NCI-H524 (cell line): ENCODE measurements at places on chromosomes 4 and X.

DNA sequence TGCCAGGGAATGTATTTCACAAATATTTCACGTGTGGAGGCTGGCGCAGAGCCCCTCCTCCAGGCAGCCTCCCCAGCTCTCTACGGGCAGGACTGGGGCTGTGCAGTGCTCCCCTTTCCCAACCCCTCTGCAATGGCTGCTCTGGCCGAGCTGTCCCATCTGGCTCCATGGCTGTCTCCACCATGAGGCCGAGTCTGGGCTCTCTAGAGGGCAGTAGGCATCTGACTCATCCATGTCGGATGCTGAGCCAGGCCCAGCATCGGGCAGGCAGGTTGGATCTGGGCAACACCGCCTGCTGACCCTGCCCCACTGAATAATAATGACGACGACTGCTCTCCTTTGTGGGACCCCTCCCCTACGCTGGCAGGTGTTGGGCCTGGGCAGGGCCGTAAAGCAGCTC lies 11.0 kb upstream of the SH3TC1 start:
- peak; percentile 56 for DNase-seq

GRCh38 chr4:175560604-175561003 lies 251.5 kb downstream of the GPM6A start:
- no peak for DNase-seq

GRCh38 chr4:140152751-140153418 lies 1.1 kb downstream of the MAML3 start:
- peak; percentile 33 for DNase-seq

DNA sequence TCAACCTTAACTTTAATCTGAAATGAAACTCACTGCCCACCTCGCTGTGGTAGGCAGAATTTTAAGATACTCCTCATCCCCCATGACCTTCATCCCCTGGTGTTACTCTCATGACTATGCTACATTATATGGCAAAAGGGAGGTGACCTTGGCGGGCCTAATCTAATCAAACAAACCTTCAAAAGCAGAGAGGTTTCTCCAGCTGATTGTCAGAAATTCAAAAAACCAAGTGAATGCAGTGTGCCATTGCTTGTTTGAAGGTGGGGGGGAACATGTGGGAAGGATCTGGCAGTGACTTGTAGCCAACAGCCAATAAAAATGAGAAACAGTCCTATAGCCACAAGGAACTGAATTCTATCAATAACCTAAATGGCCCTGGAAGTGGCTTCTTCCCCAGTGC lies 48.5 kb downstream of the KLHL8 start:
- no peak for DNase-seq

DNA sequence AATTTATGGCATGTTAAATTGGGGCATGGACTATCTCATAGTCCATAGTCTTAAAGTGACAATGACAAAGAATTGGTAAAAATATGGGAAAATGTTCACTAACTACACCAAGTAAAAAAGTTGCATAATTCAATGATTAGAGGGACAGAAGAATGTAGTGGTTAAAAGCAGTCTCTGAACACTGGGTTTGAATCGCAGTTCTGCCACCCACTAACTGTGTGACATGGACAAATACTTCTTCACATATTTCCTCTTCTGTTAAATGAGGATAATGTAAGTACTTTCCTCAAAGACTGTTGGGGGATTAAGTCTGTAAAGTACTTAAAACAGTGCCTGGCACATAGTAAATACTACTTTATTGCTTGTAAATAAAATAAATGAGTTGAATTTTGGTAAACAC lies 15.3 kb downstream of the COQ2 start:
- no peak for DNase-seq

GRCh38 chr4:21815651-21816377 lies 132.8 kb downstream of the KCNIP4 start:
- no peak for DNase-seq

- DNase-seq = no peak
These were observed 45.3 kb upstream of the CDKN2AIP start for GRCh38 chr4:183399126-183399522.

DNA sequence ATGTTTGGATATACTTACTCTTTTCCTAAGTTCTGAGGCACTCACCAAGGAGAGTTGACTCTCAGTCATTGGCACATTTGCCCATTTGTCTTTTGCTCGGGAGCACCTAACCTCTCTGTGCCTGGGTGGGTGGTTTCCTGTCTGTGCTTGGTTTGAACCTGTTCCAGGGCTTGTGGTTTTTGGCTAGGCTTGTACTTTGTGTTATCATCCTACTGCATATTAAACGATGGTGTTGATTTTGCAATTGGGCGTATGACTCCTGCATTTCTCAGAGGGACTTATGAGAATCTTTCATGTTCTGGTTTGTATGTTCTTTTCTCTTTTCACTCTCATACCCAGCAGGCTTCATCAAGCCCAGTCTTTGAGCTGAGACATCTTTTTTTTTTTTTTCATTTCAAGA lies 161.7 kb downstream of the BTC start:
- no peak for DNase-seq

DNA sequence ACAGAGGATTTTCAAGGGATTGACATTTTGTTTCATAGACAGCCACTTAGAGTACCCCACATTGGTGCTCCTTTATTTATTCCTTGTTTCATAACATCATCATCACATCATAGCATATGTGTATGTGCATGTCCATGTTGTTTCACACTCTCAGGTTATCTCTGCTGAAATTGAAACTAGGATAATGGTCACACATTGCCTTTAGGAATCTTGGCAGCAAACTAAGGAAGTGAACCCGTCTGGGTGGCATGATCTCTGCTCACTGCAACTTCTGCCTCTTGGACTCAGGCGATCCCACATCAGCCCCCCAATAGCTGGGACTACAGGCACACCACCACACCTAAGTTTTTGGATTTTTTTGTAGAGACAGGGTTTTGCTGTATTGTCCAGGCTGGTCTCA lies 234.2 kb upstream of the ANKRD50 start:
- no peak for DNase-seq
